ENCODE measurements at places on chromosomes 5 and 9.

DNA sequence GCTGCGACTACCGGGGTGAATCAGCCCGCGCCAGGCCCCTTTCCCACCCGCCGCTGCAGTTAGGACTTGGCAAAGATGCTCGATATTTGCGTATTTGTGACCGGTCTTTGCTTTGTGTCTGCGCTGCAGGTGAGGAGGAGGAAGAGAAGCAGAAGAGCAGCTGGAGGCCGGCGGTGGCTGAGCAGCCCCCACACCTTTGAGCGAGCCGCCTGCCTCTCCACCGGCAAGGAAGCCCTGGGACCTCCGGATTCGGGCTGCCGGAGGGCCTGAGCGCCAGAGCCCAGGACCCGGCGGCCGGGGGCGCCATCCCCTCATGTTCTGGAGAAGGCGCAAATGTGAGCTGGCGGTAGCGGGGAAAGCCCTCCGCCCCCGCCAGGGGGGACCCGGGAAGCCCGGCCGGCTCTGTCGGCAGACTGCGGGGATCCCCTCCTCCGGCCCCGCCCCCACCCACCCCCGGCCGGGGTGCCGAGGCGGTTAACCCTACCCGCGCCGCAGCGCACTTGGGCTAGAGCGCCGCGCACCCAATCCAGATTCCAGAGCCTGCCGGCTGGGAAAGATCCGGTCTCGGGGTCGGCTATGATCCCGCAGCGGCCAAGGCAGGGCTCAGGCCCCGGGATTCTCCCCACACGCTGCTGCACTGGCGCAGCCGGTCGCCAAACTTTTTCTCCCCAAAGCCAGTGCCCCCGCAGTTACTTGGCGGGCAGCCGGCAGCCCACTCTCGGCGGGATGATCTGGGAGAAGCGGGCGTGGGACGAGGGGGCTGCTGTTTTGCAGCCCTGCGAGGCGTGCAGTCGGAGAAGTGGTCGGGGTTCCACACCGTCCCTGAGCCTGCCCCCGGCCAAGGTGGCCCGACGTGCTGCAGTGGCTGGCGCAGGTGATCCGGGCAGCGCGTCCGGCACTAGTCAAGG is 800 bp upstream of the KCNN2 start:
- peak; percentile 89 for DNase-seq

GRCh38 chr5:98927242-98927988 is 1.4 kb downstream of the CHD1 start:
- no peak for DNase-seq

GRCh38 chr5:83340511-83340918 is 131.0 kb upstream of the VCAN start:
- no peak for DNase-seq

DNA sequence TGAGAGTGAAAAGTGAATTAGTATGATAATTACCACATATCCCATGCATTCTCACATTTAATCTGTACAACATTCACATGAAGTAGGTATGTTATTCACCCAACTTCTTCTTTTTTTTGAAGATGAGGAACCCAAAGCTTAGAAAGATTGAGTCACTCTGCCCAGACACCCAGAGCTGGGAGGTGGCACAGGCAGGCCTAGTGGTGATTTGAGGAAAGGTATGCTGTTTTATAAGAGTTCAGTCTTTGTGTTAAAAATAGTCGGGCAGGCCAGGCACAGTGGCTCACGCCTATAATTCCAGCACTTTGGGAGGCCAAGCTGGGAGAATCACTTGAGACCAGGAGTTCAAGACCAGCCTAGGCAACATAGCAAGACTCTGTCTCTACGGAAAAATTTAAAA is 285.3 kb downstream of the NR3C1 start:
- no peak for DNase-seq

DNA sequence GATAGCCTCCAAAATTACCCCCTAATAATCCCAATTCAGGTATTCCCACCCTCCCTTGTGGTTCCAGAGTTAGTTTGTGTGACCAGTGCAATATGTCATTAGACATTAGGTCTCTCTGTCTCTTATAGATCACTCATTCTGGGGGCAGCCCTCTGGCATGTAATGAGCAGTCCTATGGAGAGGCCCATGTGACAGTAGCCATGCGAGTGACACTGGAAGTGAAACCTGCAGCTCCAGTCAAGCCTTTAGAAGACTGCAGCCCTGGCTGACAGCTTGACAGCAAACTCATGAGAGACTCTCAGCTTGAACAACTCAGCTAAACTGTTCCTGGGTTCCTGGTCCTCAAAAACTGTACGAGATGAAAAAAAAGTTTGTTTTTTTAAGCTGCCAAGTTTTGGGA is 54.0 kb upstream of the HSPB3 start:
- DNase-seq = no peak

DNA sequence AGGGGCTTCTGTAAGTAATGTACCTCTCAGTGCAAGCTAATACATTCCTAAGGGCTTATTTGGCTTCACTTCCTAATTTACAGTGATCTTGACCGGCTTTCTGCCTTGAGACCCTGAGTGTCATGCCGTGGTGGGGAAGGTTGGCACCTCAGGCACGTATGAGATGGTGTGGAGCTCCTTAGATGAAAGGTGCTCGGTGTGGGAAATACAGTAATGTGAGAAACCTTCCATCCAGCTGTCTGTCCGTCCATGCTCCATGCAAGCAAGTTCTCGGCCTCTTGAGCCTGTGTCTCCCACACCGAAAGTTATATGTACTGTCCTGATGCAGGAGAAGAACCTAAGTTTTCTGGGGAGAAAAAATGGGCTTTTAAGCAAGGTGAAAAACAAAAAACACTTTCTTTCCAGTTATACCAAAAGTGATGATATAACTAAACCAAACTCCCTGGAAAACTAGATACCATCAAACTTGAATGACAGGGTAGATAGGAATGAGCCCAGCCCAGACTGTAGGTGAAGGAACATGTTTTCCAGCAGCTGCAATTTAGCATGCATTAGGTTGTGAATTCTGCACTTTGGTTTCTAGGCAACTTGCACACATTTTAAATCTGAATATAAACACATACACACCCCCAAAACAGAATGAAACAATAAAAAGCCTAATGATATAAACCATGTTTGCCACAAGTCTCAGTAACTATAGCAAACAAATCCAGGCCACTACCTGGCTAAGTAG is 279.6 kb downstream of the FANCC start:
- DNase-seq = no peak

- DNase-seq = peak; percentile 16
Measured at GRCh38 chr5:118405650-118406061, 582.7 kb downstream of the DTWD2 start.

DNA sequence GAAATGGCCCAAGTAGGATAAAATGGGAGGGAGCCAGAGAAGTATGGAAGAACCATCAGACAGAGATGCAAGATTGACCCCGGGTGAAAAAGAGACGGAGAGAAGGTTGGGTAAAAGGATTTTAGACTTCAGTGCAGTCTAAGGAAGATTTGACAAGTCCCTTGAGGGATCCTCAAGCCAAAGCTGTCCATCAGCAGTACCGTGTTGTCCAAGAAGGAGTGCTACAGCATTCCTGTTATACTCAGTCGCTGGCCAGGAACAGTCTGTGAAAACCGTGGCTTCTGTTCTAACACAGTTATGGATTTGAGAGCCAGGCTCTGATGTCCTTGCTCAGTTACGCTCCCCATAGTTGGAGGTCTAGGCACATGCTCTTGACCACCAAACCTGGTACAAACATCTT is 383.9 kb upstream of the DAB2 start:
- no peak for DNase-seq

DNA sequence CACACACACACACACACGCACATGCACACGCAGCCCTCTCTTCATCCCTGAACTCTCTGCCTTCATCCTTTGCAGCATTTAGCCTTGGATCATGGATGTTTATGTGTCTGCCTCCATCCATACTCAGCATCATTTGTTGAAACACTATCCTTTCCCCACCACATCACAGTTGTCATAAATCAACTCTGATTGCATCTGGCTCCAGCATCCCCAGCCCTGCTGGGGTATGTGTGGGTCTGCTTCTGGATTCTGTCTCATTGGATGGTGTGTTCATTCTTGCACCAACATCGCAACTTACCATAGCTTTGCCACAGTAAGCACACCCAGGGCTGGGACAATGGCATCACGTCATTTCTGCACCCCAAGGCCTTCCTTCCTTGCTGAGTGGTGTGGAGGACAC is 175.4 kb downstream of the RGS3 start:
- DNase-seq = no peak

DNA sequence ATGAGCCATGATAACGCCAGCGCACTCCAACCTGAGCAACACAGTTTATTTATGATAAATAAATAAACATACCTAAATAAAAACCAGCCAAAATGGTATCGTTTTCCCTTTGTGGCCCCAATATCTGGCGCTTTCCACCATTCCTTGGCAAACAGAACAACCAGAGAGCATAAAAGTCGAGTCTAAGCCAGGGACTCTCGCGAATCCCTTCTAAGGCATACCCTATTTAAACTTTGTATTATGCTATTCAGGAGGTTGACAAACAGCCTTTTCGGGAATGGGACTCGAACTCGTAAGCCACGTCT is 386 bp upstream of the MATR3 start:
- no peak for DNase-seq

Measured in WTC11 (cell line).